Psoas muscle (tissue), 8 donors: ENCODE measurements at places on chromosomes 6 and 20. TPM values are rescaled to one million over a fixed set of nuclear protein-coding genes. Genes with fewer than 3 reads are reported as not detected.

Gene GCNT2
- total RNA-seq: 10.1 TPM

Gene WFDC5
- not detected for total RNA-seq

DNA sequence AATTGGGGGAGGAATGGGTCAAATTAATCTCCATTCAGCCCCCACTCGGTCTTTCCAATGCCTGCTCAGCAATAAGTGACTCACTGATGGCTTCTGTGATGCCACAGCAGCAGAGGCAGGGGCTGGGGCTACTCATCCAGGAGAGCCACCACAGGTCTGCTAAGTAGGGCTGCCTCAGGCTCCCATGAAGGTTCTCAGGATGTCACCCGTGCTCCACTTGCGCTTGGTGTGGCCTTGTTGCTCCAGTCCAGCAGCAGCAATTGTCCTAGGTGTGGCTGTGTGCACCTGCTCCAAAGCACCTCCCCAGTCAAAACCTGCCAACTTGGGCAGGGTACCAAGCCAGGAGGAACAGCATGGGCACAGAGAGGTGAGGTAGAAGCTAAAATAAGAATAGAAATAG is 627 bp upstream of the LY6G6C start:
- no peak for DNase-seq

DNA sequence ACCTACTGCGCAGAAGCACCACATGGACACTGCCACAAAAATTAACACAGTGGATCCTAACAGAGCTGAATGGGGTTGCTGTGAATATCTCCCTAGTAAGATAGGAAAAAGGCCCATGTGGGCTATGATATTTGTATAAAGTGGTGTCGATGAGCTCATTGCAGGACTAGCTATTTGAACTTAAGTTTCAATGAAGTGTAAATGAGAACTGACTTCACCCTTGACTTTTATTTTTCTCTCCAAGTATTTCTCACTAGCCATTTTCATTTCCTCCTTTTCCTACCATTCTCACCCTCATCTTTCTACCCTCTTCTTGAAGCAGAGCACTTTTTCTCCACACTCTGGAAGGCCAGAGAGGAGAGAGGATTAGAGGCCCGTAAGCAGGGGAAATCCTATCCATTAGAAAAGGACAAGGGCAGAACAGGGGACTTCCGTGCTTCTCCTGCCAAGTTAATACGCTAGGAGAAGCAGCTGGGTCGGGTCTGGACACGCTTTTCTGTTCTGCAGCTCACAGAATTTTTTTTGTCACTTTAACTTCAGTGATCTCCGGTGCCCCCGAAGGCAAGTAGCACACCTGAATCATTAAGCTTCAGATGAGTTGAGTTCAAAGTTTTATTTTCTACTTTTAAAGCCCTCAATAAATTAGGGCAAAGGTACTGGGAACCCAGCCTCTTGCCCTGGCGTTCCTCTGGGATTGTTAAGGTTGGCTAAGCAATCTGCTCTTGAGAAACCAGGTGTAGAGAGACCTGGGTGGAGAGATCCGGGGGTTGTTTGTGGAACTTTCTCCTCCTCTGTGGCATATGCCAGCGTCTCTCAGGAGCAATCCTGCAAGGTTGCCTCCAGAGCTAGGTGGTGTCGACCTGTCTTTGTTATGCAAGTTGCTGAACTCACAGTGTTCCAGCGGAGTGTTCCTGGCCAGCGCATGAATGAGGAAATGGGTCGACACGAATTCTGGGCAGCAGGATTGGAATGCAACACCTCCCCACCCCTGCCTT is 56.2 kb upstream of the ARID1B start:
- DNase-seq: no peak

- no peak for DNase-seq
Measured at GRCh38 chr20:54078296-54078984, 8.0 kb upstream of the BCAS1 start.

GRCh38 chr6:152318278-152318677 is 318.9 kb downstream of the SYNE1 start:
- no peak for DNase-seq

- DNase-seq: no peak
Measured at GRCh38 chr6:84103029-84103428, 69.5 kb downstream of the MRAP2 start.

GRCh38 chr6:37941871-37942270 is 122.3 kb downstream of the ZFAND3 start:
- DNase-seq: no peak

DNA sequence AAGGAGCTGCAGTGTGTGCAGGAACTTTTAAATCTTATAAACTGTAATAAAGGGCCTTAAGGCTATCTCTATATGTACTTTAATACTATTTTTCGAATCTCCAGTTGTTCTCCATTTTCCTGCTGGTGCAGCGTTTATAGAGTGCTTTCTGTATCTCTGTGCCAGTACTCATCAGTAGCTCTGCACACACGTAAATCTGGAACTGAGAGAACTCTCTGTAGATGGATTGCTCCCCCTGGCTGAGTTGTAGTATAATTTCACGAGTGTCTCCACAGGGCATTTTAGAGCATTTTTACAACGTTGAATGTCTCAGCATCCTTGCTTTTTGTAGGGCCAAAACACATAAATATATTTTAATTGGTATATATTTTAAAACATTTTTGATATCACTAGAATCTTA is 256.5 kb downstream of the TRDN start:
- no peak for DNase-seq

DNA sequence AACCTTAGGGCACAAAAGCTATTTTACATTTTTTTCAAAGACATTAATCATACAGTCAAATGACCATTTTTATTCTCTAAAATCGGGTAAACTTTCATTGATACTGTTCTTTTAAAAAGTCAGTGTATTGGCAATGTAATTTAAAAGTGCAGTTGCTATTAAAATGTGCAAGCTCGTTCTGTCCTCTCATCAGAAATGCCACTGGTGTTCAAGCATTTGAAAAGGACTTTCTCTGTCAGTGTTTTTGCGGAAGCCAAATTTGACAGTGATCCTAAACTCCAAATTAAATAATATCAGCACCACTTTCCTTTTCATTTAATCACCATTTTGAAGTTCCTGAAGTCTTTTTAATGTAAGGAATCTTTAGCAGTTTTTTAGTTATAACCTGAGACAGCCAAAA is 69.6 kb downstream of the AFG1L start:
- no peak for DNase-seq

GRCh38 chr6:69690986-69691385 is 105.8 kb downstream of the LMBRD1 start:
- no peak for DNase-seq

DNA sequence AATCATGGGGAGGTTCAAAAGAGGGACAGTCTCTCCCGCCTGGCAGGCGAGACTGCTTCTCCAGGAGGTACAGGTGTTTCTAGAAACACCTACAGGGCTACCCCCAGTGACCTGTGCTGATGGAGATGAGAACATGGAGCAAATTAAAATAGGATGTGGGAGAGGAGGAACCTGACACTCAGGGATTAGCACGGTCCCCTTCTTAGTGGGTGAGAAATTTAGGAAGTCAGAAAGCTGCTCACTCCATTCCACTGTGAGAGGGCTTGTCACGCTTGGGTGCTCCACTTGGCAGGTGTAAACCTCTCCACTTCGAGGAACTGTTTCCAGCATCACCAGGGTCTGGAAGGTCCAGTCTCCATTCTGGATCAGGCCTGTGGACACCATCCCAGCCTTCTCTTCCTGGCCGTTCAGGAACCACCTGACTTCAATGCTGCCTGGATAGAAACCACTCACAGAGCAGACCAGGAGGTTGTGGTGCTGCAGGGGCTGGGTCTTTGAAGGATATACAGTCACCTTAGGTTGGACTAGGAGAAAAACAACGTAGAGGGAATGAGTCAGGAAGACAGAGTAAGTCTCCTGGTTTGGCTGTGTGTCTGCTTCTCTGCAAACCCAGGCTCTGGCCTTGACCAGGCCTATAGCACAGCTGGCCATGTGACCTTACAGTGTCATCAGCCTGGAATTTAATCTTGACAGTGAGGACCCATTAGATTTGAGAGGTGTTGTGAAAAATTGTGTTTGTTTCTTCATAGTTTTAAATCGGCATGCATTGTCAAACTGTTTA is 8.1 kb downstream of the HLA-DRB1 start:
- no peak for DNase-seq

- DNase-seq: no peak
Measured at GRCh38 chr20:859751-860231, 26.3 kb downstream of the FAM110A start.

GRCh38 chr6:44333273-44333919 is 9.1 kb upstream of the SPATS1 start:
- no peak for DNase-seq

DNA sequence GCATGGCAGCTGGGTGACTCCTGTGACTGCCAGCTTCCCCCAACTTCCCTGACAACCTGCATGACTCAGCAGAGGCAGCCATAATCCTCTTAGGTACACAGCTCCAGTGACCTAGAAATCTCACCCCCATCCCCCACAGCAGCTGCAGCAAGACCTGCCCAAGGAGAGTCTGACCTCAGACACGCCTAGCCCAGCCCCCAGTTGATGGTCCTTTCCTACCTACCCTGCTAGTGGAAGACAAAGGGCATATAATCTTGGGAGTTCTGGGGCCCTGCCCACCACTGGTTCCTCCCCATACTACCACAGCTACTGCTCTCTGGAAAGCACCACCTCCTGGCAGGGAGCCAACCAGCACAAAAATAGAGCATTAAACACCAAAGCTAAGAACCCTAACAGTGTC is 90.2 kb downstream of the F13A1 start:
- DNase-seq: no peak

- DNase-seq: peak; percentile 72
Measured at GRCh38 chr20:3239026-3239866, at the start of gene SLC4A11. SLC4A11 (minus strand) TSS chr20:3239190; CDS start chr20:3239137, 53 bp downstream.

GRCh38 chr6:72446430-72446829 is 175.4 kb upstream of the KCNQ5 start:
- no peak for DNase-seq

- DNase-seq: no peak
Measured at GRCh38 chr20:13683833-13684232, 45.1 kb upstream of the TASP1 start.

- peak; percentile 69 for DNase-seq
Measured at GRCh38 chr6:34248198-34248726, 544 bp downstream of the SMIM29 start.

DNA sequence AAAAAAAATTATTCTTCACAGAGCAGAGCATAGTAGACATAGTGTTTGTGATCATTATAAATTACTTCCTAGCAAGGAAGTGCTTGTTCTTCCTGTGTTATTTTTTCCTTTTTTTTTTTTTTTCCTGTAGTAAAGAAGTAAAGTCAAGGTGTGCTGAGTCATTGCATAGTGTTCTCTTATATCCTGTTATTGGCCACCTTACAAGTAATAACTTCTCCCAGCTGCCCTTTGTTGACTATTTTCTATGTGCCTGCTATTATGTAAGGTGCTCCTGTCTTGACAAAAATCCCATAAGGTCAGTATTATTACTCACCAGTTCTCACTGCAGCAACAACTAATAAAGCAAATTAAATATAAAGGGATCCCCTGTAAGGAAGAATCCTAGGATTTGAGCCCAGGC is 195.3 kb downstream of the GJA1 start:
- DNase-seq: no peak

DNA sequence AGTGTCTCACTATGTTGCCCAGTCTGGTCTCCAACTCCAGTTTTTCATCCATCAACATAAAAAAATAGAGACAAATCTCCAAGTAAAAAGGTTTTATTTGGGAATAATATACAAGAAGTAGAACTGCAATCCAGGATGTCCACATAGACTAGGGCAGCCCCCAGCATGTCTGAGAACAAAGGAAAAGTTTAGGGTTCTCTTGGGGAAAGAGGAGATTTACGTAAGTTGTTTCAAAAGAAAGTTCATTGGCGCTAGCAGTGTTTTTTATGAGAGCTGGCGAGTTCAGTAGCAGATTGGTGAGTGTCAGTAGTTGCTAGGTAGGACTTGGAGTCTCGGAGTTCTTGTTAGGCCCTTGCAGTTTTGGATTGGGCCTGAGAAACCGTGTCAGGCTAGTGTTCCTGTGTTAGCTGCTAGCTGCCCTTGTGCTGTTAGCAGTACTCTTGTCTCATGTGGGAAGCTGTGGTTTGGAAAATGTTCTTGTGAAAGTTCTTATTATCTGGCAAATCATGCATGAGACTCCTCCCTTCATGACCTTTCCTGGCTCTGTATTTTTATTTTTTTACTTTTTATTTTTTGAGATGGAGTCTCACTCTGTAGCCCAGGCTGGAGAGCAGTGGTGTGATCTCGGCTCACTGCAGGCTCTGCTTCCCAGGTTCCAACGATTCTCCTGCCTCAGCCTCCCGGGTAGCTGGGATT is 24.7 kb downstream of the TTLL9 start:
- peak; percentile 56 for DNase-seq

DNA sequence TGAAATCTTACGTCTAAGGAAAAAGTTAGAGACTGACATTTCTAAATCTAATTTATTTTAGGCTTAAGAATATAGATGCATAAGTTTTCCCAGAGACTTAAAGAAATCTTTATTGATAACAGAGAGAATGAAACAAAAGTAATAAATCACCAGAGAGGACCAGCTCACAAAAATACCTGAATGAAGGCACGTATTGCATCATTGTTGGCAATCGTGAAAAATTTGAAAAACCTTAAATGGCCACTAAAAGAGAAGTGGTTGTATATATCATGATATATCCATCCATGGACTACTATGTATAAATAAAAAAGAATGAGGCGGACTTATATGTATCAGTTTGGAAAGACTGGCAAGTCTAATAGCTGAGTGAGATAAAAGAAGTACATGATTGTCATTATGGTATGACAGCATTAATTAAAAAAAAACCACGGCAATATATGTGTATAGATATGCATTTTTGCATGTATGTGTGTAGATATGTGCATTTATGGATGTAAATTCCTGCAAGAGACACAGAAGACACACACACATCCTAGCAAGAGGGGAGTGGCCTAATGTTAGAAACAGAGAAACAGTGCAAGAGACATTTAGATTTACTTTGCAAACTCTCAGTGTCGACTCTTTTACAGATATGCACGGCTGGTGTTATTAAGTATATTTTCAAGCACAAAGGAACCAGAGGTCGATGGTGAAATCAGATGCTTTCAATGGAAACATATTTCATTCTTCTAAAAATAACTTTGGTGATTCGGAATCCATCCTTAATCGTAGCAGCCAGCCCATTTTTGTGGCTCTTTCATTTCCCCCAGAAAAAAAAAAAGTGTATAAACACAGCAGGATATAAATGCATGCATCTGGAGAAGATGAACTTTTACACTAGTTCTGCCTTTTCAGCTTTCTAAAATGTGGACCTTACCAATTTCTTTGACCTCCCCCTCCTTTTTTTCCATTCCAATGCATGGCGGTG is 156.1 kb upstream of the SALL4 start:
- DNase-seq: no peak
